ENCODE measurements at places on chromosomes 12 and 14.

GRCh38 chr12:125989696-125990095, 924.5 kb downstream of the AACS start:
- no peak for DNase-seq

DNA sequence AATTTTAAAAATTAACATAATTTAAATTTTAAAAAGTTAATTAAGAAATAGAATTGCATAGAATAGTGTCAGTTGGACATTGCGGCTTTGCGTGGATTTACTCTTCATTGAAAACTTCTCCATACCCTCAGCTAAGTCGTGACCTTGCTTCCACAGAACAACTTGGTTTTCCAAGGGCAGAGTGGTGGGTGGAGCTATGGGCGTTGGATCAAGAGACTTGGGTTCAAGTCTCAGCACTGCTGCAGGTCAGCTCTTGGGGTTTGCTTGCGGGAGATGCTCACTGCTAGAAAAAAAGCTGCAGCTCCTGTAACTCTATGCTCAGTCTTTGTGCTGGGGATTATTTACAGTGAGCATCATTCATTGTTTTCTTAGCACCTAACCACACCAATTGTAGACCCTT, 133.7 kb downstream of the PRIMA1 start:
- no peak for DNase-seq

DNA sequence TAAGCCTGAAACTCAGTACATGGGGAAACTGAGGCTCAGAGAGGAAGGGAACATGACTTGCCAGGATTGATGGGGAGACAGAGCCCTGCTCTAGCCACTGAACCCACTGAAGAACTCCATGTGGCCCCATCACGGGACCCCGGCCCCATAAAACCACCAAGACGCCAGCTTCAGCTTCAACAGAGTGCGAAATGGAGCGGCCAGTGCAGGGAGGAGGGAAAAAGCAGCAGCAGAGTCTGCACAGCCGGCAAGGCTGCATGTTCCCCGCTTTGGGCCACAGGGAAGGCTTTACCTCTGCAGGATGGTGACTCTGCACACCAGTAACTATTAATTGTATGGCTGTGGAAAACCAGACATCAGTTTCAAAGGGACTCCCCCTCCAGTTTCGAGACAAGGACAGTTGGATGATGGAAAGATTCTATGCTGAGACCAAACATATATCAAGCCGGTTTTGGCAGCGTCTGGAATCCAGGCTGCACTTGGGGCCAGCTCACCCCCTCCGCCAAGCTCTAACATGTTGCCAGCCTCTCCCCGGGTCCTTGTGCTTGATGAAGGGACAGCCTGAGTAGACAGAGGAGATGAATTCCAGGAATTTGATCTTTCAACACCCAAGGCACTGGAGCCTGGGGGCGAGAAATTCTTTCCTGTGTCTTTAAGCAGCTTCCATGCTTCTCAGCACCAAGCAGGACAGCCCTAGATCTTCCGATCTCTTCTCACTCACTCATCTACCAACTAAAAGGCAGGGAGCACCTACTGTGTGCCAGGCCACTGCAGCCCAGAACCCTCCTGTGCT, 55.7 kb upstream of the BCL11B start:
- DNase-seq = no peak

DNA sequence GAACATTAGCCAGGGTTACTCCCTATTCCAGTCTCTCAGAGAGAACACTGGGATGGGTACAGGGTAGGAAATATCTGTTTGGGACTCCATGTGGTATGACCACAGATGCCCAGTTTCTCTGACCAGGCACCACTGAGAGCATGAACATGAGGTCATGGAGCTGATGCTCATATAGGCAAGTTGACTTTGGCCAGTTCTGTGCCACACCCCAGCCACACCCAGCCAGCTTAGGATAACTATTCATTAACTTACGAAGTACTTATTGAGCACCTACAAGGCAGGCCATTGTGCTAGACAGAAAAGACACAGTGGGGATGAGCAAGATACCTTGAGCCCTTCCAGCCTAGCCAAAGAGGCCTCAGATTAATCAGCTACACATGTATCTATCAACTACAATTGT, 262.5 kb downstream of the DPF3 start:
- no peak for DNase-seq

GRCh38 chr14:36271939-36272907, 48.2 kb downstream of the MBIP start:
- no peak for DNase-seq

GRCh38 chr12:54398995-54399793, 14.7 kb upstream of the ZNF385A start:
- peak; percentile 80 for DNase-seq

DNA sequence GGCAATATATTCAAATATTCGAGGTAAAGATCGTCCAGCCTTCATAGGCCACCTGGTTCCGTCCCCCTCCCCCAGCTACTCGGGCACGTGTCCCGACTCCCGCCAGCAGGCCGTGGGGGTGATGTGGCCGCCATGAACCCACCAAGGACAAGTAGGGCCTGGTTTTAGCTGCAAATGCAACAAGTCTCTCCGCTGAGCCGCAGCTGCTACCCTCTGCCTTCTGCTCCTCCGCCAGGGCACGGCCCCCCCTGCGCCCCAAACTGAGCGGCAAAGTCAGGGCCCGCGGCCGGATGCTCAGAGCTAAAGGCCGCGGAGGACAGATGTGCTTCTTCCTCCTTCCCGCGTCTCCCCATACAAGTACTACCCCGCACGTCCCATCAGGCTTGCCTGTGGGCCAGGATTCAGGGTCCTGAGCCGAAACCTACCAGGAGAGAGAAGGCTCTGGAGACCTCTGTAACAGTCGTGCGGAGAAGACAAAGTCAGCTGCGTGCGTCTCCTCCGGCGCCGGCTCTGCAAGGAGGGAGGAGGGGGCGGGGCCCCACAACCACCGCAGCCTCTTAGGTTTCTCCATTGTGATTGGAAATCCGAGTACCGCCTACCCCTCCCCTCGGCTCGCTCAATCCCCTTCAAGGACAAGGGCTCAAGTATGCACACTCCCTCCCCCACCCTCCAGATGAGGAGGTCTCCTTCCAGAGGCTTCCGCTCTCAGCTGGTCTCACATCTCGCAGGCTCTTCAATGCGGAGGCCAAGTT, at the start of gene LDHB:
Gene LDHB, minus strand, starts transcription at position 517 of the 752 bp plus-strand sequence. CDS start 3,171 bp downstream, outside the sequence.
- DNase-seq = peak; percentile 89

DNA sequence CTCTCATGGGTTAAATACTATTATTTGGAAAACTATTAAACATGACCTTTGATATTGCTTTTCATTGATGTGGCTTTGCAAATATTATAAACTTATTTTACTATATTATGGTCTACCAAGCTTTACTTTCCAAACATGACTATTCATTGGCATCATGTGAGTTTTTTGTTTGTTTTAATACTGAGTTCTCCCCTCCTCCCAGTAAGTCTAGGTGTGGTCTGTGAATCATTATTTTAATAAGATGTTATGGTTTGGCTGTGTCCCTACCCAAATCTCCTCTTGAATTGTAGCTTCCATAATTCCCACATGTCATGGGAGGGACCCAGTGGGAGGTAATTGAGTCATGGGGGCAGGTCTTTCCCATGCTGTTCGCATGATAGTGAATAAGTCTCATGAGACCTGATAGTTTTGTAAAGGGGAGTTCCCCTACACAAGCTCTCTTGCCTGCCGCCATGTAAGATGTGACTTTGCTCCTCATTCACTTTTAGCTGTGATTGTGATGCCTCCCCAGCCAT, 80.0 kb downstream of the BORCS5 start:
- no peak for DNase-seq

DNA sequence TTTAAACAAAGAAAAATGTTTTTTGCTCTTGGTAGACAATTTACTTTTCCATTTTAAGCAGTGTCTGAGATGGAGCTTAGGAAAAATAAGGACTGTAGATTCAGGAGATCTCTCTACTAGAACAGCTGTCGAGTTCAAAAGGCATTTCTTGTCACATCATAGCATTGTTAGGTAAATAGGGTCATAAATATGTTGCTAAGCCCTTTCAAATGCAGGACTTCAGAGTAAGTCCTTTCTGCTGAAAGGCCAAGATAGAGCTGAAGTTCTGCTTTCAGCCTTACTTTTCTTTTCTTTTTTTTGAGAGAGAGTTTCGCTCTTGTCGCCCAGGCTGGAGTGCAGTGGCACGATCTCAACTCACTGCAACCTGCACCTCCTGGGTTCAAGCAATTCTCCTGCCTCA, 98.2 kb downstream of the SYNE2 start:
- no peak for DNase-seq

DNA sequence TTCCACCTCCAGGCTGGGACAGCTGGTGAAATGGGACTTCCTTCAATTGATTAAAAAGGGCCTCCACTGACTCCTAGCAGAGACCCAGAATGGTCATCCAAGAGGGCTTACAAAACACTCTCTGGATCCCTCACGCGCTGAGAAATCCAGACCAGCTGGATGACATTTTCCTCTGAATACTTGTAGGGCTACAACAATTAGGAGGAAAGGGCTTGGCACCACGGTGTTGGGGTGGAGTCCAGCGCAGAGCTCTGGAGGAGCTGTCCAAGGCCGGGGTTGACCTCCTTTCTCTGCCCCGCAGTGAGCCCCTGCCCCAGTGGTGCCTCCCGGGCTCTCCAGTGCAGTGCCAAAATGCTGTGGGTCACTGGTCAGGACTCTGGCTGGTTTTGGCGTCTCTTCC, 189.0 kb upstream of the CCND2 start:
- no peak for DNase-seq

- no peak for DNase-seq
Measured at GRCh38 chr12:26298785-26299621, 103.6 kb downstream of the SSPN start.

DNA sequence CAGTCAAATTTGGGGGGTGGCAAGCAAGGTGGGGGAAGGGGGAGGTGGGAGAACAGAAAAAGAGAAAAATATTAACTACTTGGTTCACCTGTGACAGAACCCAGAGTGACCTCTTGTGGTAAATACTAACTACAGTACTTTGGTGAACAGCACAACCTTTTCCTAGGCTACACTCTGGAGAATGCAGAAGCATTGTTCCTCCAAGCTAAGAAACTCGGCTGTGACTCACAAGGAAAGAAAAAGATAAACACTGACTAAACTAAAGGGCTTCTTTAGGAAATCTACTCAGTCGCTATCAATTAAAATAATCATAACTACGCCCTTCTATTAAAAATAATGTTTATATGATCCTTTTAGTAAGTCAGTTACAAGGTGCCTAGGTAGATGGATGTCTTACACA, 5.4 kb downstream of the KCNH5 start:
- DNase-seq = no peak

DNA sequence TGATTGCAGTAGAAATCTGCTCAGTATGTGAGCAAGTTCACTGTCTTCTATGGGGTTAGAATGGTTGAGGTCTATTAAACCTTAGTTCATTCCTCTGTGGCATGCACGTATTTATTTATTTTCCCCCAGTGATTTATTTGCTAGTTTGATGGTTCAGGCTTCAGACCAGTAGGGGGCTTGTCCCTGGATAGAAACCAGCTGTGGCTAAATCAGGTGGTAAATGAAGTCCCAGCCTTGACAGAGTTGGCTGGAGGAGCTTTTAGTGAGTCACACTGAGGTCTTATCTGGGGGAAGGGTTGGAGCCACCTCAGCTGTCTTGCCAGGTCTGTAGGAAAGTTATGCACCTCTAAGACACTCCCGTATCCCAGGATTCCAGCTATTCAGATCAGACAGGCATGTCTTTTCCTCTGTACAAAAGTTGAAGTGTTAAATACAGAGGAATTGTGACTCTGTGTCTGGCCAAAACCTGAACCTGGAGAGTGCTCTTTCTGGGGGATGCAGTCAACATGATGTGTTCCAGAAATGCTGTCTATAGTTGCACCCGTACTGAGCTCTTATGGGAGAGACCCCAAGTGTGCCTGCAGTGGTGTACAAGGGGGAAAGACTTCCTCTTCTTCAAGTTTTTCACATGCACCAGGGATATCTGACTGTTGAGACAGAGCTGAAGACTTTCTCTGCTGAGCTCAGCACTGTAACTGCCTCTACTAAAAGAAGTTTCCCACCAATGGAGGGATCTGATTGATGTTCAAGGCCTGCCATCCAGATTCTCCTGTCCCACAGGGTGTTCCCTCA, 1322.1 kb downstream of the TMEM121 start:
- no peak for DNase-seq

DNA sequence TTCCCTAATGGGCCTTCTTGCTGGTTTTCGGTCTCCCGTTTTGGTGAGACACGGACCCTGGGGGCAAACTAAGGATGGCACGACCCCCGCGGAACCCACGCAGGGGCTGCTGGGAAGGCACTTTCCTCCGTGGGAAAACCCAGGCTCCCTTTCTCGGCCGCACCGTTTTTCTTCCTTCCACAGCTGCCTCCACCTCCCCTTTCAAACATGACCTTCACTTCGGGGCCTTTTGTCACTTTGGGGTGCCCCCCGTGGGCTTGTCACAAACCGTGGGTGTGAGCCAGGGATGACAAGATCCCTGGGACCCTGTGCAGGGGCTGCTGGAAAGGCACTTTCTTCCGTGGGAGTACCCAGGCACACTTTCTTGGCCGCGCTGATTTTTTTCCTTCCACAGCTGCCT, 268.7 kb downstream of the ALG10 start:
- no peak for DNase-seq

- no peak for DNase-seq
Measured at GRCh38 chr12:93706387-93706786, 29.2 kb downstream of the CRADD start.

GRCh38 chr12:105561546-105562198, 231.2 kb downstream of the C12orf75 start:
- DNase-seq = no peak

GRCh38 chr14:93713726-93714405, 74.4 kb downstream of the PRIMA1 start:
- DNase-seq = no peak

DNA sequence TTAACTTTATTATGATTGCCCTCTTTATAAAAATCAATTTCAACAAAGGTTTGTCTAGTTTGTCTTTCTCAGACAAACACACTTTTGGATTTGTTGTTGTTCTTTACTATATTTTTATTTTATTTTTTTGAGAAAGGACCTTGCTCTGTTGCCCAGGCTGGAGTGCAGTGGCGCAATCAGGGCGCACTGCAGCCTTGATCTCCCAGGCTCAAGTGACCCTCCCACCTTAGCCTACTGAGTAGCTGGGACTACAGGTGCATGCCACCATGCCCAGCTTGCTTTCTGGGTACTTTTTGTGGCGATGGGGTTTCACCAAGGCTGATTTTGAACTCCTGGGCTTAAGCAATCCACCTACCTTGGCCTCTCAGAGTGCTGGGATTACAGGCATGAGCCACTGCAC, 64.4 kb upstream of the CFL2 start:
- no peak for DNase-seq

GRCh38 chr12:31650918-31651317, 8.6 kb upstream of the ETFBKMT start:
- no peak for DNase-seq

- no peak for DNase-seq
Measured at GRCh38 chr12:65959452-65959851, 135.2 kb downstream of the HMGA2 start.

- DNase-seq = no peak
Measured at GRCh38 chr12:78483767-78484315, 380.7 kb upstream of the SYT1 start.

DNA sequence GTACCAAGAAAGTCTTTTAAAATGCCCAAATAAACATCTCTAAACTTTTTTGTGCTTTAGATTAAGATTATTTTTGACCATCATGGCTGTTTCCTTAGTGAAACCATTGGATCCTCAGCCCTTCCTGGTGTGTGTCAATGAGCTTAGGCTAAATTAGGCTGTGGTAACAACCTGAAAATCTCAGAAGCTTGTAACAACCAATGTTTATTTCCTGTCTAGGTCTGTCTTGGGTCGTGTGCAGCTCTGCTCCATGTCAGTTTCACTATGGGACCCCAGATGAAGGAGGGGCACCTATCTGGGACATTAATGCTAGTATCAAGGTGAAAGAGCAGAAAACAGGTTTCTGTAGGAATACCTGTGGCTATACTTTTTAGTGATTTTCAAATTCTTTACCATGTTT, 49.9 kb downstream of the KCNMB4 start:
- DNase-seq = no peak

- DNase-seq = no peak
Measured at GRCh38 chr14:75492832-75493591, 29.3 kb upstream of the BATF start.
